ENCODE measurements at places on chromosomes 1 and 21.

- no peak for DNase-seq
Observed at GRCh38 chr1:75396745-75397144, 214.2 kb downstream of the SLC44A5 start.

DNA sequence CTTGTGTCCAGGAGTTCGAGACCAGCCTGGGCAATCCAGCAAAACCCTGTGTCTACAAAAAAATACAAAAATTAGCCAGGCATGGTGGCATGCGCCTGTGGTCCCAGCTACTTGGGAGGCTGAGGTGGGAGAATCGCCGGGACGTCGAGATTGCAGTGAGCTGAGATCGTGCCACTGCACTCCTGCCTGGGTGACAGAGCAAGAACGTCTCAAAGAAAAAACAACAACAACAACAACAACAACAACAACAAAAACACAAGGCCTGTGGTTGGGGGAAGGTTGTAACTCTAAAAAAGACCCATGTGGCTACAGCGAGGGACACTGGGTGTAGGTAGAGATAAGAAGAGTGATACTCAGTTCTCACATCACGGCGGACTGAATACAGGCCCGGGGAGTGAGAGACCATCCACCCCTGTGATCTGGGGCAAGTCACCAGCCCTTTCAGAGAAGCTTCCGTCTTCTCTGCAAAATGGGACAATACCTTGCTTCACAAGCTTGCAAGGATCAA is 848 bp upstream of the CDC42 start:
- DNase-seq = no peak

- no peak for DNase-seq
Observed at GRCh38 chr1:228999446-229000170, 264.3 kb downstream of the RHOU start.

GRCh38 chr1:26585471-26585870 is 55.9 kb downstream of the RPS6KA1 start:
- DNase-seq = no peak

DNA sequence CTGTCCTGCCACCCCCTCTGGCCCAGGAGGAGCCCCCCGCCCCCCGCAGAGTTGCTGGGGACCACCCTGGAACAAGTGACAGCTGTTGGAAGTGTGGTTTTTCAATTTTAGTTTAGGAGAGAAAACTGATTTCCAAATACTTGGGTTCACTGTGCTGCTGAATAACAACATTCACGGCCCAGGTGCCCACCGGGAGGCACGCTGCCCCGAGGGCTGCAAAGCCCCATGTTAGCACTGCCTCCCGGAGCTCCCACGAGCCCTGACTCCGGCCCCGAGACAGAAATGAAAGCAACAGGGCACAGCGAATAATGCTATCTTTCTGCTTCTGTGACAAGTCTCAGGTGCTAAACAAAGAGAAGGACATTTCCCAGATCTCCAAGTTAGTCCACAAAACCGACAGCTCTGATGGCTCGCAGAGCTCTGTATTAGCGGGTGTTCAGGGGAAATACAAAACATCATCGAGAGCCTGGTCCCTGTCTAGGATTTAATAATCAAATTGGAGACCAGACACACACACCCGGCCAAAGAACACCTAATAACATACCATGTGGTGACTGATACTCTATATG is 451.5 kb downstream of the KIF26B start:
- no peak for DNase-seq

- no peak for DNase-seq
Observed at GRCh38 chr1:192601567-192601966, 26.0 kb downstream of the RGS1 start.

GRCh38 chr1:158116311-158117167 is 64.2 kb upstream of the CD1D start:
- DNase-seq = no peak

DNA sequence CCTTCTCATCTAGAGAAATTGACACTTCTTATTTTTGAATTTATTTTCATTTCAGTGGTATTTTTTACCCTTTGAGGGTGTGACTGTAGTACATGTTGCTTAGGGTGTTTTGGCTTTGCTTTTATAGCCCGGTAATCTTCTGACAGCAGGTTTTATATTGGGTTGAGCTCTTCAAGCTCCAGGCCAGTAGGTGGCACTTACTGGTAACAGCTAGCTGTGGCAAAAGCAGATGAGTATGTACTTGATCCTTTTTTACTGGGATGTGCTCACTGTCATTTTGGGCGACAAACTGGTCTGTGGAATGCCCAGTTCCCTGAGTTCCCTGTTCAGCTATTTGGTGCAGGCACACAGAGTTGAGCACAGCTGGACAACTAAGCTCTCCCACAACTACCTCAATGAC is 916.2 kb upstream of the B3GALT2 start:
- no peak for DNase-seq
